ENCODE measurements at places on chromosomes 16 and 17. TPM values are rescaled to one million over a fixed set of nuclear protein-coding genes. Genes with fewer than 3 reads are reported as not detected.

The GCGR gene
- total RNA-seq, result not detected

The CPSF4L gene
- not detected for total RNA-seq

The KRTAP4-1 gene
- not detected for total RNA-seq

The AXIN1 gene
- 24.7 TPM for total RNA-seq

The HMOX2 gene
- total RNA-seq, result 95.2 TPM
